ENCODE measurements at places on chromosomes 2 and 18. TPM values are rescaled to one million over a fixed set of nuclear protein-coding genes. Genes with fewer than 3 reads are reported as not detected.

GRCh38 chr2:195575879-195576401 is 81.1 kb upstream of the SLC39A10 start:
- peak; percentile 80 for DNase-seq

GRCh38 chr2:168210895-168211570 is 36.4 kb downstream of the STK39 start:
- DNase-seq: peak; percentile 93

GRCh38 chr2:205642599-205643356 is 39.5 kb upstream of the NRP2 start:
- DNase-seq: no peak

DNA sequence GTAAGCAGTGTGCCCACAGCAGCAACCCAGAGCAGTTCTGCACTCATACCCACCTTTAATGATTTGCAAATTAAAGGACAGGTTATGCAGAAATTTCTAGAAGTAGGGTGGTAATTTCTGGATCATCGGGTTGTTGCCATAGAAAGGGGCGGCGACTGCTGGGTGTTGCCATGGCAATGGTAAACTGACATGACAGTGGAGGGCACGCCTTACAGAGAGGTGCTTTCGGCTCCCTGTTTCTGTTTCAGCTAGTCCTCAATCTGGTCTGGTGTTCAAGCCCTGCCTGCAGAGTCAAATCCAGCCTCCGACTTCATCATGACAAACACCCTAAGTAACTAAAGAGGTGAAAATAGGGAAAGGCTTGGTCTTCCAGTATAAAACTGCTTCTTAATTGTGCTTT is 667.7 kb downstream of the SOCS6 start:
- DNase-seq: no peak

The ILKAP gene
- 19.5 TPM for total RNA-seq

- DNase-seq: peak; percentile 44
These were observed 1.2 kb upstream of the SELENOI start for GRCh38 chr2:26344581-26345282.

The IL36A gene
- total RNA-seq: not detected

The AQP4 gene
- total RNA-seq: not detected

GRCh38 chr2:173119069-173119807 is 43.6 kb downstream of the MAP3K20 start:
- no peak for DNase-seq

- no peak for DNase-seq
These were observed 91.7 kb downstream of the SESTD1 start for GRCh38 chr2:179172894-179173293.
